ENCODE measurements at places on chromosomes 13 and 19.
A peak's percentile ranks its signal among the peaks of the same experiment; 100 is the strongest.

DNA sequence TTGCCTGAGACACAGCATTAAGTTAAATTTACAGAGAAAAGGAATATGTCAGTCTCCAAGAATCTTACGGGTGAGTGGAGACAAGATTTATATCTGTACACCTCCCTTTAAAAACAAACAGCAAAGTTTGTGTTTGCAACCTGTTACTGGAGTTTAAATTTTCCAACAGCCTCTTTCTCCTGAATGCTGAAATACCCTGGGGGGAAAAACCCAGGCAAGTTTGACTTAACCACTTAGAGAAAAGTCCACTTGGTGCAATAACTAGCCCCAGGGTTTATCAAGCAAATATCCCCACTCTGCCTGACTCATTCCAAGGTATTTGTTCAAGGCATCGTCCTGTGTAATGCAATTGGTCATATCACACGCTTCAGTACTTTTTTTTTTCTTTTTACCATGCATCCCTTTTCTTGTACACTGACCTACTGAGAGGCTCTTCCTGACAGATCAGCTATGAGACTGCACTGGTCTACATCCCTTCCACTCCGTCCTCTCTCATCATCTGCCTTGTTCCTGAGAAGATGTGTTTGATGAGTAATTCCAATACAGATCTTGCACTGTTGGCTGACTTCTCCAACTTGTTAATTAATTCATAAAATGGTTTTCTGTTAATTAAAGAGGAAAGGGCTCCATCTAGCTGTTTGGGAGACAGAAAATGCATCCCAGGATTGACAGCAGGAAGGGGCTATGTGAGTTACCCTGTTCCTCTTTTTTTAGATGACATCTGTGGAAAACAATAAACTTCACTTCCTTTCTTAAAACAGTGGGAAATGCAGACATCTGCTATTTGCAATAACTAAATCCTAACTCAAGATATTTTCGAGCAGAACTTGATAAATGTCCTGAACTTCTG lies 212.5 kb upstream of the IRS2 start:
- no peak for DNase-seq

- DNase-seq, result peak; percentile 50
Observed at GRCh38 chr13:108835083-108835482, 205.7 kb downstream of the MYO16 start.

- no peak for DNase-seq
Observed at GRCh38 chr19:5705552-5705951, 14.4 kb downstream of the LONP1 start.

- no peak for DNase-seq
Observed at GRCh38 chr19:1811472-1811894, 593 bp downstream of the ATP8B3 start.

GRCh38 chr13:110576070-110576394 lies 14.5 kb upstream of the RAB20 start:
- DNase-seq, result no peak

DNA sequence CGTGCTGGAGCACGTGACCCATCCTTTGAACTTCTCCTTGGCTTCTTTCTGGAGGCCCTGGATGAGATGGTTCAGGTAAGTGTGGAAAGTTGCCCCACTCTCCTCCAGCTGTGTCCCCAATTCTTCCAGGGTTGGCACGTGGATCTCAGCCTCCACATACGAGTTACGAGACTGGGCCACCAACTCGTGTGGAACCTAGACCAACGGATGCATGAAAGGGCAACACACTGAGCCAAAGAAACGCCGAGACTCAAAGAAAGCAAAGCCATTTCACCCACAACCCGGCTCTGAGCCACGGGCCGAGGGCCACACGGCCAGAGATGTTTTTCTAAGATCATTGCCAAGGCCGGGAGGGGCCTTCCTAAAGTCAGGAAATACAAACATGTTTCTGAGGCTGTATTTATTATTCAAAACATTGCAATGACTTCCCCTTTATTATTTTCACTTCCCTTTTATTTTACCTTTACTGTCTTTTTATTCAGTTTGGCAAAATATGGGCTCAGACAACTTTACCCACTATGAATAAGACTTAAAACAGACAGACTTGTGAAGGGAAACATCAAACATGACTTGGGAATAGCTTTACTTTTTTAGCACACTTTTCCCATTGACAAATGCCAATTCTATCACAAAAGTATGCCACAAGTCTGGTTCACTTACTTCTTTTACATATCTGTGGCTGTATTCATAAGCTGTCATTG lies 94.6 kb downstream of the KL start:
- no peak for DNase-seq

DNA sequence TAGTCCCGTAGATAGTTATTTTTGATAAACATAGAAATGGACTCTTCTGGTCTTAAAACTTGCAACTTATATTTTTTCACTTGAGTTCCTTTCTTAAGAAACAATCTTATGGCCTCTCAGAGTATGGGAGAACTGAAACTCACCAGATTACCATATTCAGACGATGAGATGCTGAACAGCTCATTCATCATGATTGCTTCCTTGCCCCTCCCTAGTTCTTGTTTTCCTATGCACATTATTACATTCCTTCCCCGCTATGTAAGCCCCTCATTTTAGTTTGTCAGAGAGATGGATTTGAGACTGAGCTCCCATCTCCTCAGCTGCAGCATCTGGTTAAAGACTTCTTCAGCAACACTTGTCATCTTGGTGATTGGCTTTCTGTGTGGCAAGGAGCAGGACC lies 158.5 kb downstream of the SLITRK6 start:
- no peak for DNase-seq

- DNase-seq, result no peak
Observed at GRCh38 chr19:44813070-44813840, 4.4 kb downstream of the BCAM start.

DNA sequence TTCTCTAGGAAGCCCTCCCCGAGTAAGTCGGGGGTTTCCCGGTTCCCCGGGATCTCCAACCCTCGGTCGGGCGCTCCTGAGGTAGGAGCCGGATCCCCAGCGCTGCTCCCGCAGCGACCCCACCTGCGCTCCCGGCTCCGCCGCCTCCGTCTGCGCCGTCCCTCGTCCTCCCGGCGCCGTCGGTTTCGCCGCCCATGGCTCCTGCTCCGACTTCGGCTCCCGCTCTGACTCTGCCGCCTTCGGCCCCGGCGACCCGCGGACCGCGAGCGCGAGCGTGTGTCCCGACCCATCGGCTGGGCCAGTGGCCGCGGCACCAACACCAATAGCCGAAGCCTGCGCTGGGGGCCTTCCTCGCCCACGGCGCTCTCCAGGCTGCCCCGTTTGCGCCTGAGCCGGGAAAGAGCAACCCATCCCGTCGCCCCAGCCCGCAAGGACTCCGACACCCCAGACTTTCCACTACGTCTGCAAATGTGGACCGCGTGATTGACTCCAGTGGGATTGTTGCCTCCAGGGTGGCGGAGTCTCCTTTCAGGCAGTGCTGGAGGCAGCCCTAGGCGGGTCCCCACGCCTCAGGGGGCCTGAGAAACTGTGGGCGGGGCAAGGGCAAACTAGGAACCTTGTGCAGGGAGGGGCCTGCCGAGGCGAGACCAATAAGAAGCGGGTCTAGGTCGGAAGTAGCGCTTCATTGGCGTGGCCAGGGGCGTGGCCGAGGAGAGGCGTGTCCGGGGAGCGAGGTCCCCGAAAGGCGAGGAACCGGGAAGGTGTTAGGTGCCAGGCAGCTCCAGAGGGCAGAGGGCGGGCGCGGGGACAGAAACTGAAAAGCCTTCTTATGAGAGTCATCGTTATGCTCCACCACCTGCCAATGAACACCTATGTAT lies at the start of gene CACTIN:
CACTIN (minus strand) TSS at position 318 of the 878 bp plus-strand sequence; CDS start at position 290, 28 bp downstream.
- DNase-seq, result peak; percentile 99

- no peak for DNase-seq
Observed at GRCh38 chr13:78820541-78820940, 161.6 kb upstream of the OBI1 start.

DNA sequence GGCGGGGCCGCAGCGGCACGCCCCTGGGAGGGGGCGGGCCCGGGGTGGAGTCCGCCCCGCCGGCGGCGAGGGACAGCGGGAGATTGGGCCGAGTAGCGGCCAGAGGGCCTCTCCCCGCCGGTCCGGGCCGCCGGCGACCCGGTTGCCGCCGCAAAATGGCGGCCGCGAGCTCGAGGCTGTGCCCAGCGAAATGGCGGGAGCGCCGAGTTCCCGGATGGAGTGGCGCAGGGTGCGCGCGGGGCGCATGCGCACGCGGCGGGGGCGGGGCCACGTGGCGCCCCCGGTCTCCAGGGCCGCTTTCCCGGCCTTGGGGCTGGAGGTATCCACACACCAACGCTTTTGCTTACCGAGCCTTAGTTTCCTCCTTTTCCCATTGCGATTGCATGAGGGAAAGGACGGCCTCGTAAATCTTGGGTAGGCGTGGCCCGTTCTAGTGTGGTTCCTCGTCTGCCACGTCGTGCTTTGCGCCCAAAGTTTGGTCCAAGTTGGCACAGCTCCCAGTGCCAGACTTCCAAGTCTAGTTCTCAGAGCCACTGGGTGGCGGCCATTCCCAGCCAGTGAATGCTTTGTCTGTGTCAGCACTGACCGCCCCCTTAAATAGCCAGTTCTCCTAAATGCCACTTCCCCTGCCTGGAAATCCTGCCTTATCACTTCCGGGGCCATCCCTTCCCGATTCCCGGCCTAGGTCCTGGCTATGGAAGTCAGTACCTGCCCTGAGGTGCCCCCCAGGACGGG lies 513 bp downstream of the CIRBP start:
- peak; percentile 75 for DNase-seq

GRCh38 chr13:95188128-95188527 lies 113.1 kb downstream of the ABCC4 start:
- no peak for DNase-seq

DNA sequence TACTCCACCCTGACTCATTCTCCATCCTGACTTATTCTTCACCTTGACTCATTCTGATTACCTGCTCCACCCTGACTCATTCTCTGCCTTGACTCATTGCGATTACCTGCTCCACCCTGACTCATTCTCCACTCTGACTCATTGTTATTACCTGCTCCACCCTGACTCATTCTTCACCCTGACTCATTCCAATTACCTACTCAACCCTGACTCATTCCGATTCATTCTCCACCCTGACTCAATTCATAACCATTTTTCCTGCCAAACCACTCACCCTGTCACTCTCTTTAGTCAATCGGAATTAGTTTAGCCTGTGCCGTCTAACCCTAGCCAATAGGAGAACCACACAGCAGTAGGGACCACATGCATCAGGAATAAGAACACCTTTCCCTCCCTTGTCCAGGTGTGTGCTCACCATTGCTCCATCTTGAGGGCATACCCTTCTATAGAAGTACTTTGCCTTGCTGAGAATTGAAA lies 1227.4 kb upstream of the PCDH20 start:
- no peak for DNase-seq

GRCh38 chr13:57583529-57583928 lies 48.0 kb upstream of the PCDH17 start:
- no peak for DNase-seq

DNA sequence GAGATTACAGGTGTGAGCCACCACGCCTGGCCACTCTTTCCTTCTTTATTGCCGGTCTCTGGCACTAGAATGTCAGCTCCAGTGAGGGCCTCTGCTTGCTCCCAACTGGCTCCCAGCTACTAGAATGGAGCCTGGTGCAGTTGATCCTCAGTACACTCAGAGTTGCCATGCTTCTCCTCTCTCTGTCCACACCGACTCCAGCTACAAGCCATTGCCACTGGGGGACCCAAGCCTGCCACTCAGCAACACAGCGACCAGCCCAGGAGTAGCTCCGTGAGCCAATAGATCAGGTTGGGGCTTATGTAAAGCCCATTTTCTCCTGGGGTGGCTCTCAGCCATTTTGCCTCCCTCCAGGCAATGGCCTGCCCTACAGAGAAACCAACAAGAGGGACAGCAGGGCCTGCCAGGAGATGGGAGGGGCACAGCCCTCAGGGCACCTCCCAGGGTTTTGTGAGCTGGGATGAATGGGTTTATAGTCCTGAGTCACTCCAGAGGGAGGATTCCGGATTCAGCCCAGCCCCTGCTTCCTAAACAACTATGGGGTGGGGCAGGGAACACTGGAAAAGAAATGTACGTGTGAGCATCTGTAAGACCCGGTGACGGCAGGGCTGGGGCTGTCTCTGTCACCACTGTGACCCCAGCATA lies 36.5 kb downstream of the OPA3 start:
- no peak for DNase-seq

DNA sequence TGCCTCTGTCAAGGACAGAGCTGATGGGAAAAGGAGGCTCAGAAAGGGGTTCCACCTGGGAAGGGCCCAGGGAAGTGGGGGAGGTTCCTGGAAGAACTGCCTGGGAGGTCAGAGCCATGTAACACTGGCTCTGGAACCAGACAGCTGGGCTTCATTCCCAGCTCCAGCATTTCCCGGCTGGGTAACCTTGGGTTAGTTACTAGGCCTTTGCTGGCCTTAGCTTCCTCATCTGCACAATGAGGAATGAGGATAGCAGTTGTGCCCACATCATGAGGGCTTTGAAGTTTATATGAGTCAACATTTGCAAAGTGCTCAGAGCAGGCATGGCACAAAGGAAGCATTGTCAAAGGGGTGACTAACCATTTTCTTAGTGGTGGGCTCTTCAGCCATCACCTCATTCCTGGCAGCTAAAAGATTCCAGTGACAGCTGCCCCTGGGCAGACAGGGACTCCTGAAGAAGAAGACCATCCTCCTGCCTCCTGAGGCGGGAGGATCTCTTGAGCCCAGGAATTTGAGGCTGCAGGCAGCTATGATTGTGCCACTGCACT lies 1.7 kb upstream of the DNAJB1 start:
- no peak for DNase-seq

DNA sequence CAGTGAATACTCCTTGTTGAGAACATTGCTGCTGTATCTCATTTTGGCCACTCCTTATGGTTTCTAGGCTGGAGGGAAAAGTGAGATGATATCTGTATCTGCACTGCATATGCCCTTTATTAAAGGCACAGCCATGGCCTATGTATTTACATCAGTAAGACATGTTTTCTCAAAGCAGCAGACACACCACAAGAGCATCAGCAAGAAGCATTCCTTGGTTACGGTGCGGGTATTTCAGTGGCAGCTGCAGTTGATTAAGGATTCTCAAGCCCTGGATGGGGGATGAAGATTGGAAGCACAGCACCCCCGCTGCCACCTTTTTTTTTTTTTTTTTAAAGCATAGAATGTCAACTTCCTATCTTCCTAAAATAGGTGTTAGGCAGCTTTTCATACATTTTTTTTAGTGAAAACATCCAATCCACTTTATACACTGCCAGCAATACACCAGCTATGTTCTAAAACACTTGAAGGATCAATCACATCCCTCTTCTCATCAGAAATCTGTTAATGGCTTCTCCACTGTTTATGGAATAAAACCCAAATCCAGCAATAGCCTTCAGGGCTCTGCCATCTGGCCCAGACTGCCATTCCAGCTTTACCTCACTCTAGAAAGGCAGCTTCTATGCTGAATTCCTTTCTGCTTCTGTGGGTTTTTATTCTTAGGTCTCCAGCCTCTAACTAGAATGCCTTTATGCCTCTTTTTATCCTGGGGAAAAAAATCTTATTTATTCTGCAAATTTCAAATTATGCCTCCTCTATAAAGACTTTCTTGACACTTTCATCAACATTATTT lies 331.0 kb downstream of the DNAJC15 start:
- no peak for DNase-seq

DNA sequence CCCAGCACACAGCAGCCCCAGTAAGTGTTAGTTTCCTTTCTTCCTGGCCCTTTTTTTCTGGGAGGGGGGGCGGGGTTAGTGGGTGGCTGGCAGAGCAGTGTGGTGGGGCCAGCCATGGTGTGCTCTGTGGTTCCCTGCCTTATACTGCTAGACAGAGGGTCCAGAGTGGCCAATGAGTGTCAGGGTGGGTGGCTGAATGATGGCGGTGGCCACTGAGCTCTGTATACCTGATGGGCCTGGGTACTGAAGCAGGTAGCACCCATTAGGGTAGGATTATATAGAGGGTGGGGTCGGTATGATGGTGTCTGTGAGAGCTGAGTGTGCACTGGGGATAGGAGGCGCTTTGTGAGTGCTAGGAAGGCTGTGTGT lies 13.8 kb downstream of the CIC start:
- no peak for DNase-seq

All from NCI-H1105 (cell line).